CD14-positive monocyte (primary cell): ENCODE measurements at places on chromosomes 5 and 9.

GRCh38 chr5:55289808-55290207 is 17.7 kb downstream of the DHX29 start:
- no peak for DNase-seq

DNA sequence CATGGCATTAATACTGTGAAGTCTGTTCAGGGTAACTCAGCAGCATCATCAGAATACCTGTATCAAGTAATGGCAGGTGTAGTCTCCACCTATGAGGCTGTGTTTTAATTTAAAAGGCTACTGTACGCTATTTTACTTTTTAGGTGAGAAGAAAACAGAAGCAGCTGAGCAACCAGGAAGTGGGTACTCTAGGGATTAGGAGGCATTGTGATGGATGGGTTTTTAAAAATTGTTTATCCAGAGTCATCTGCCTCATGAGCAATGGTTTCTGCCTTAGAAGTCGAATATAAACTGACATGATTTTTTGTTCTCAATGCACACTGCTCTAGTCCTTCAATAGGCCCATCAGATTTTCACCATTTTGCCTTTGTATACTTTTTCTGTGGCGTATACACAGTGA is 42.6 kb downstream of the PSIP1 start:
- no peak for DNase-seq

GRCh38 chr9:32434892-32435291 is 50.4 kb downstream of the ACO1 start:
- DNase-seq = no peak

DNA sequence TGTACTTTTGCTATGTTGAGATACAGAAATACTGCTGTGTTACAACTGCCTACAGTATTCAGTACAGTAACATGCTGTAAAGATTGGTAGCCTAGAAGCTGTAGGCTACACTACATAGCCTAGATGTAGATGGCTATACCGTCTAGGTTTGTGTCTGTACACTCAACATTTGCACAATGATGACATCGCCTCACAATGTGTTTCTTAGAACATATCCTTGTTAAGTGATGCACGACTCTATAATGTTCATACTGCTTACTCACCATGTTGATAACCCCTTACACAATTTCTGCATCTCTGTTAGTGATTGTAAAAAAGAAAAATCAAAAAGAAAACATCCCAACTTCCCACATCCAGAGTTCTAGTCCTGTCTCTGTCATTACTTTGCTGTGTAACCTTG is 450.0 kb downstream of the CCDC171 start:
- DNase-seq = no peak

- DNase-seq = no peak
Measured at GRCh38 chr9:122754825-122755224, 12.7 kb downstream of the OR1L6 start.

GRCh38 chr9:69071059-69071458 is 35.5 kb downstream of the FXN start:
- DNase-seq = no peak

- peak; percentile 65 for DNase-seq
Measured at GRCh38 chr5:173742432-173742816, 126.0 kb upstream of the BOD1 start.

- DNase-seq = no peak
Measured at GRCh38 chr5:72633649-72634048, 126.4 kb upstream of the ZNF366 start.

DNA sequence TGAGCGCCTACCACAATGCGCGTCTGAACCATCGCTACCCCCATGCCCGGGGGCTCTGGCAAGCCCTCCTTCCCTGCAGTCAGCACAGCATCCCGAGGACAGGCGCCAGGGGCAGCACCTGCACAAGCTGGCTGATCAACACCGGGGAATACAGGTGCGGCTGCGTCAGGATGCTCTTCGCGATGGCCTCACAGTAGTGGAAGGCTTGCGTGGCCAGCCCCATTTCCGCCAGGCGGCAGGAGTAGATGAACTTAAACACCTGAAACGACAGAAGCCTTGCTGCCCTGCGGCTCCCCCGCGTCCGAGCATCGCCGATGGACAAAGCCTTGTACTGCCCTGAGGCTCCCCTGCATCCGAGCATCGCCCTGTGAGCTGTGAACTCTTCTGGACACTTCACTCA is 17.7 kb upstream of the INPP5E start:
- no peak for DNase-seq

DNA sequence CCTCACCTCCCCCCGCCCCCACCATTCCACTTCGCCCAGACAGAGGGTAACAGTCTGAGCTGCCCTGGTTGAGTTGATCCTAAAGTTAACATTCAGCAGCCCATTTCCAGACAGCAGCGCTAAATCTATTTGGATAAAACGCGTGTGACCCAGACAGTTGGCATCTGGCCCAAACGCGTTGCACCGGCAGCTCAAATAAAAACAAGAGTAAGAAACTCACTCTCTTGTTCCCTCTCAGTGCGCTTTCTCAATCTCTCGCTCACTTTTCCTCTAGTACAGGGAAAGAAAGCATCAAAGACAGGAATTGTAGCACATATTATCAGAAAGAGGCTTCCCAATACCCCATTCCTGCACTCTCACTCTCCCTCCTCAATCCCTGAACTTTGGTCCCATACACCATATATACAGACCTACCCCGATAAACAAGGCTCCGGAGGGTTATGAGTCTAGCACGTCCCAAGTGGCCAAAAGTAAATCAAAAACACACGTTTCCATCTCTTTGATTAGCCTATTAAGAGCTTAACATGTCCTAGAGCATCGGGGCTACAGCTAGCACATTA is 1.3 kb downstream of the ADAMTS6 start:
- no peak for DNase-seq

- DNase-seq = no peak
Measured at GRCh38 chr9:116998305-116998704, 311.2 kb downstream of the TRIM32 start.

DNA sequence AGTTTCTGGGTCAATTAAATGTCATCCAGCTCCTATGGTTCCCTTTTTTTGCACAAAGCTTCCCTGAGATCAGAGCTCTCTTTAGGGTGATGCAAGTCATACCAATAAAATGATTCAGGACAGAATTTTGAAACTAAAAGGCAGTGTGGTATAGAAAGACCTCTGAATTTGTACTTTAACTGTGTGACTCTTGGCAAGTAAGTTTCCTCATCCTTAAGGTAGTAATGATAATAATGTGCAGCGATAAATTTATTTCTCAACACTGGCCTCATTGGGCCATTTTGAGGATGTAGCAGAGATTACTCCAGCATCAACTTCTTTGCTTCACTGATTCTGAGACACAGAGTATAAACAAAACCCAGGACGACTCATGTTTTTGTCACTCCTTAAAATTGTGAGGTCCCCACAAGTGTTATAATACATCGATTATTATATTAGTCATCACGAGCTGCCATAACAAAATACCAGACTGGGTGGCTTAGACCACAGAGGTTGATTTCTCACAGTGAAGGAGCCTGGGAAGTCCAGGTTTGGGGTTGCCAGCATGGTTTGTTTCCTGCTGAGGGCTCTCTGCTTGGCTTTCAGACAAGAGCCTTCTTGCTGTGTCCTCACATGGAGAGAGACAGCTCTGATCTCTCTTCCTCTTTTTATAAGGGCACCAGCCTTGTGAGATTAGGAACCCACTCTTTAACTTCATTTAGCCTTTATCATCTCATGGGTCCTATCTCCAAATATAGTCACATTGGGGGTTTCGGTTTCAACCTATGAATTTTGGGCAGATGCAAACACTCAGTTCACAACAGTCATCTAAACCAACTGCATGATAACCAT is 293.0 kb downstream of the ZNF608 start:
- DNase-seq = no peak

GRCh38 chr9:79165020-79165780 is 406.6 kb upstream of the TLE4 start:
- DNase-seq = peak; percentile 3

- no peak for DNase-seq
Measured at GRCh38 chr5:158388021-158388420, 529.1 kb upstream of the CLINT1 start.

GRCh38 chr5:131968396-131968954 is 23.0 kb upstream of the MEIKIN start:
- no peak for DNase-seq

- DNase-seq = no peak
Measured at GRCh38 chr5:34827588-34828506, 11.1 kb upstream of the TTC23L start.

GRCh38 chr5:142118155-142118686 is 9.6 kb downstream of the NDFIP1 start:
- DNase-seq = no peak

GRCh38 chr9:24590432-24590831 is 44.7 kb upstream of the IZUMO3 start:
- DNase-seq = no peak

DNA sequence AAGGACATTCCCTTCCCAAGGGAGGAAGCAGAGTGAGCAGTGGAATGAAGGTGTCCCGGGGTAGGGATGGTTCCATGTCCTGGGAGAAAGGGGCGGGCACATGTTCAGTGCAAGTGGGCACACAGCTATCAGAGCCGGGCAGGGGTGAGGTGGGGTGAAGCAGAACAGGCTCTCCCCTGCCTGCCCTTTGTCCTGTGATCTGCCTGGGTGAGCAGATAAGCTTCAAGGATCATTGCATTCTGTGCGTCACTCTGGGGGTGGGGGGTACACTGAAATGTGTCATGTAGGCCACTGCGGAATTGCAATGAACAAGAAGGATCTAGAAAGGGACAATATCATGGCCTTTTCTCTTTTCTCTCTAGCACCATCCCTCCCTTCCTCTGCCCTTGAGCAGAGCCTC is 61.7 kb upstream of the SHB start:
- DNase-seq = no peak

DNA sequence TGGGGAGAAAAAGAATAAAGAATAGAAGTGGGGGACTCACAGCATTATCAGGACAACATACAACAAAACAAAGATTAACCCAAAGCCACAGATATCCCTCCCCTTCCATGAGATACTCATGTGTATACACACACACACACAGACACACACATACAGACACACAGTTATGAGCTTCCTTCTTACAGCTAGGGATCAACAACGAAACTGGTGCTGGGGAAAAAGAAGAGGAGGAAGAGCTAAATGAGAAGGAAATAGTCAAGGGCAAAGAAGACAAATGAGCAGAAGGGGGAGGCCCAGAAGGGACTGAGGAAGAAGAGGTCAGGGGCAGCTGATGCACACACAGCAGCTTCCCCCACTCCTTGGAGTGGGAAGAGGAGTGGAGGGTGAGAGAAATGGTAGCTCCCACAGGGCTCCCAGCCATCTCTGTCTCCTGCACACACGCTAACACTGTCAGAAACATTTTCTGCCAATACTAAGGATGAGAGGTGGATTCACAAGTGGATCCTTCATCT is 66.2 kb downstream of the SIL1 start:
- DNase-seq = peak; percentile 6

GRCh38 chr5:175121457-175121856 is 322.5 kb downstream of the DRD1 start:
- DNase-seq = no peak

DNA sequence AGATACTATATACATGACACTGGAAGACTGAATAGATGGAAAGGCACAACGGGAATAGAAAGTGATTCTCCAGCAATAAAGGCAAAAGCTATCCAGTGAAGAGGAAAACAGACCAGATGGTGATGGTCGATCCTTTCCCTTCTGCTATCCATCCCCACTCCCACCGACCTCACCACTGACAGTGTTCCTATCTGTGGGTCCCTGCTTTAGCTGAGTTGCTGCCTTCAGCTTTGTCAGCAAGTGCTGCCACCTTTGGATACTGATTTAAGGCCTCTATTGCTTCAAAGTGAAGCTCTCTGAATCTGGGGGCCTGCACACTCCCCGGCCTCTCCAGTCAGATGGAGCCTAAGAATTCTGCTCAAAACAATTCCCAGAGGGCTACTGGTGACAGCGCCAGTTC is 32.3 kb downstream of the EPB41L4A start:
- no peak for DNase-seq

- peak; percentile 54 for DNase-seq
Measured at GRCh38 chr9:37968228-37968701, 64.3 kb upstream of the SLC25A51 start.

DNA sequence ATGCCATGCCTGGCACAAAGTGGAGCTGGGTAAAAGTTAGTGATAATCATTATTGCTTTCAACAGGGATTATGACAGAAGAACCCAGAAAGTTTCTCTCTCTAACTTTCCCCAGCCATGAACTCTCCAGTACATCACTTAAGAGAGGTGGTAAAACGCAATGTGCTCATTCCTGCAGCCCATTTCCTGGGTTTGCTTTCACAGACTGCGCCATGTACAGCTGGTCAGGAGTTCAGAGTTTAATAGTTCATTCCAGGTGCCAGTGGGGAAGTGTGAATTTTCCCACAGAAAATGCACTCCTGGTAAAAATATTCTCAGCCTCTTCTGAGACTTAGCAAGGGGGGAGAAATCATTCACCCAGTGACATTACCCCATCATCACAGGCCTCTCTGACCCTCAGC is 35.5 kb downstream of the ADAM19 start:
- DNase-seq = no peak

DNA sequence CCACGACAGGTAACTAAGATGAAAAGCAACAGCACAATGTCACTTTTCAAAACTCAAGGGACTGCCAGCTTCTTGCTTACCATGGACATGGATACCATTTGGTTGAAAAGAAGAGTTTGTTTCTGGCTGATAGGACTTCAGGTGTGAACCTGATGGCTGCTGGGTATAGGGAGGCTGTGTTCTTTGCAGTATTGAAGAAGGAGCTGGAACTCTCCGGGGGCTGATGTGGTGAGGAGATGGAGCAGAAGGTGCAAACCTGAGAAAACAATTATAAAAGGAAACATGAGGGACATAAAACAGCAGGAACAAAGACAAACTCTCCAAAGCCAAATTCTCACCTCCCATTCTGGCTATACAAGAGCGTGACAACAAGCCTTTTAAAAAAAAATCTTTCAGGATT is 330.1 kb upstream of the RFX3 start:
- no peak for DNase-seq

- DNase-seq = no peak
Measured at GRCh38 chr9:32264170-32264864, 120.1 kb upstream of the ACO1 start.

DNA sequence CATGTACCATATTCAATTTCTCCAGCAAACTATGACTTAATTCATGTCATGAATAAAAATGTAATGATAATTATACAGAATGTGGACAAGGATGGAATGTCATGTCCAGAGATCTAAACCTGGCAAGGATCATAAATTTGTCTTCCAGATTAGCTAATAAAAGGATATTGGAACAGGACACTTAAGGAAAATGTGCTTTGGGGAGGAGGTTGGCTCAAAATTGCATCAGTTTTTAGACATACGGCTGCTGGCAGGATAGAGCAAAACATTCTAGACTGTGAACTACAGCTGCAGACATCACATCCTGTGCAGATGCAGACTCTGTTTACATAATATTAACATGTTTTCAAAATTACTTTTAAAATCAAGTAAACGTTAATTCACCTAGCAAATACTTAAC is 248.4 kb downstream of the TLR4 start:
- DNase-seq = no peak

GRCh38 chr9:130426883-130427282 is 17.9 kb upstream of the ASS1 start:
- DNase-seq = no peak
